ENCODE measurements at places on chromosomes 4 and X. TPM values are rescaled to one million over a fixed set of nuclear protein-coding genes. Genes with fewer than 3 reads are reported as not detected.

GRCh38 chr4:94590493-94590892, 138.8 kb downstream of the PDLIM5 start:
- peak; percentile 28 for DNase-seq

Gene MAGEB6
- not detected for total RNA-seq

Gene TMEM255A
- not detected for total RNA-seq

Gene ADGRG2
- 0.18 TPM for total RNA-seq

Gene REELD1
- not detected for total RNA-seq

- DNase-seq: peak; percentile 3
These were observed 36.7 kb upstream of the CABS1 start for GRCh38 chr4:70298051-70298450.

Data from fibroblast of the aortic adventitia (primary cell).